CD4-positive, CD25-positive, alpha-beta regulatory T cell (primary cell): ENCODE measurements at places on chromosomes 4 and X. TPM values are rescaled to one million over a fixed set of nuclear protein-coding genes. Genes with fewer than 3 reads are reported as not detected.

- DNase-seq, result no peak
- no peaks in the 10 kb centered on the region for H3K36me3 ChIP-seq
- H3K4me3 ChIP-seq, result no peak overlapping the region
- no peak overlapping the region for H3K27ac ChIP-seq
Measured at GRCh38 chr4:15162465-15163283, 160.4 kb downstream of the CPEB2 start.

GRCh38 chr4:2852481-2852921, 8.9 kb downstream of the ADD1 start:
- peak overlapping the region; percentile 43 for H3K27ac ChIP-seq
- H3K27me3 ChIP-seq, result no peaks in the 10 kb centered on the region
- H3K4me1 ChIP-seq, result peaks cover 70% of the 10 kb centered on the region
- DNase-seq, result no peak
- H3K4me3 ChIP-seq, result peak overlapping the region; percentile 64

DNA sequence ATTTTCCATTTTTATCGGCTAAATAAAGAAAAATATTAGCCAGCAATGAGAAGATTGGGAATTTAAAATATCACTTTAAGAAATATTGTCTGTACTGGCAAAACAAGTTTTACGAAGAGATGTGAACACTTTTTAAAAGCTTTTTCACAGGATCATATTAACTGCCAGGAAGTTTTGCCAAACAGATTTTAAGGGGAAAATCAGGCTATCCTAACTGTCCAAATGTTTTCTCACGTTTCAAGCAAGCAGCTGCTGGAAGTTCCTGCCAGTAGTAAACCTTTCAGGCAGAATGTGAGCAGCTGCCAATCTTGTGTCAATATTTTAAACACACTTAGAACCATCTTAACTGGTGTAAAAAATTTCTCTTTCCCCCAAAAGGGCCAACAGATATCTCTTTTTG, 101.1 kb downstream of the ADGRL3 start:
- H3K27me3 ChIP-seq, result no peaks in the 10 kb centered on the region
- no peak overlapping the region for H3K27ac ChIP-seq

GRCh38 chrX:38896724-38897298, 95.6 kb downstream of the MID1IP1 start:
- H3K27me3 ChIP-seq, result no peaks in the 10 kb centered on the region
- no peak for DNase-seq
- H3K27ac ChIP-seq, result no peak overlapping the region
- H3K36me3 ChIP-seq, result no peaks in the 10 kb centered on the region
- H3K4me1 ChIP-seq, result no peaks in the 10 kb centered on the region

DNA sequence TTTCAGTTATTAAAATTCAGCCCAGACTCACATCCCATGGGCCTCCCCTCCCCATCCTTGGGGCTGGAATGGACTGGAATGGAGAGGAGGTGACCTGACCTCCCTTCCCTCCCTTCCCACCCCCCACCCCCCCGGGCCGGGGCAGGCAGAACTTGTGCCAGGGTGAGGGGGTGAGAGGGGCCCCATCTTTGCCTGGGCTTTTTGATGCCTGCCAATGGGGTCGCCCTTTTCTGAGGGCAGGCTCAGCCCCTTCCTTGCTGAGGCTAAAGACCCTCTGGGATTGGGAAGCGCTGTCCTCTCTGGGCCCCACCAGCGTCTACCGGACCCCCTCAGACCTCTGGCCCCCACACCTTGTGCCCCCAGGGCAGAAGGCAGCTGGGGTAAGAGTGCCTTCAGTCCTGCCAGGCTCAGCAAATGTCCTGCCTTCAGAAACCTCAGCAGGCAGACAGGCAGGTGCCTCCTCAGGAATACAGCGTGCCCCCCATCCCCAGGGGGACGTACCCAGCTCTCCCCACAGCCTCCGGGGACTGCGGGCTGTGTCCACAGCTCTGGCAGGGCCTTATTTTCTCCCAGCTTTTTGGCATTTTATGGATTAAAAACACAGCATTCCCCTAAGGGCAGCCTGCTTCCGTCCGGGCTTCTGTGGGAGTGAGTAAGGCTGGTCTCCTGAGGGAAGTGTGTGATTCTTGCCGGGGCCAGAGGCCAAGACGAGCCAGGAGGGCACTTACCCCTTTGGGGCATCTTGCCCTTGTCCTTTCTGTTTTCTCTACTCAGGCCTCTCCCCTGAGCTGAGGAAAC, 12.6 kb upstream of the CCNQ start:
- H3K4me1 ChIP-seq, result peaks cover 8% of the 10 kb centered on the region
- H3K36me3 ChIP-seq, result no peaks in the 10 kb centered on the region
- H3K4me3 ChIP-seq, result no peak overlapping the region
- H3K27ac ChIP-seq, result no peak overlapping the region
- no peaks in the 10 kb centered on the region for H3K27me3 ChIP-seq

AR gene
- 1.4 TPM for total RNA-seq
